ENCODE measurements at places on chromosomes 5 and 9. TPM values are rescaled to one million over a fixed set of nuclear protein-coding genes. Genes with fewer than 3 reads are reported as not detected.

The GPR21 gene
- polyA plus RNA-seq, result 0.66 TPM

The BARHL1 gene
- polyA plus RNA-seq, result not detected

The EDIL3 gene
- 57.6 TPM for polyA plus RNA-seq

The ZFP2 gene
- 7.6 TPM for polyA plus RNA-seq

The TUSC1 gene
- 20.9 TPM for polyA plus RNA-seq

The GAPT gene
- 1.3 TPM for polyA plus RNA-seq

The CDH9 gene
- polyA plus RNA-seq, result 6.9 TPM

DNA sequence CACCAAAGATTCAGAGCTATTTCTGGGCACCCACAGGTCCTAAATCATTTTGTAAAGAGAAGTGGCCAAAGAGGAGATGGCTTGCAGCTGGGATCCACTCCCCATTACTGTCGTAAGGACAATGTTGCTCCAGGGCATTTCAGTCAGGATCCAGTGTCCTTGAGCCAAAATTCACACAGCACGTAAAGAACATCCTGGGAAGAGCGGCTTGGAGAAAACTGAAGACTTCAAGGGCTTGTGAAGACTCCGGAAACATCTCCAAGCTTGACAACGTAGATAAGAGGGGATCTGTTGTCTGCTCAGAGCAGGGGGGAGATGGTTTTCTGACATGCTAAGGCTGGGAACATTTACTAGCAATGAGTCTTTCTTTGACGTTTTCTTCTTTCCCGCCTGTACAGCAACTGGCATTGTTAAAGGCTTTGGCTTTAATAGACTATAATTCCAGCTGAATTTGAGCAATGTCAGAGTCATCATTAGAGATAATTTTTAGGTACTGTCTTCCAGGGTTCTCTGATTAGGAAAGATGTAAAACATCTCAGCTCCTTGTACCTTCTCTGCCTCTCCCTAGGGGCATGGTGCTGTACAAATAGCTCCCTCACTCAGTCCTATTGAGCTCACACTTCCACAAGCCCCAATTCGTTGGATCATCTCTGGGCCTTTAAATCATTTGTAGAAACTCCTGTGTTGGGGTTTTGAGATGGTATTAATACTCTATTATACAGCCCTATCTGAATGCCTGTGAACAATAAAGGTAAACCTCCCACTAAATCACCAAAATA is 39.7 kb downstream of the EGFLAM start:
- DNase-seq, result no peak

GRCh38 chr5:173222466-173222865 is 12.5 kb downstream of the NKX2-5 start:
- DNase-seq, result no peak

DNA sequence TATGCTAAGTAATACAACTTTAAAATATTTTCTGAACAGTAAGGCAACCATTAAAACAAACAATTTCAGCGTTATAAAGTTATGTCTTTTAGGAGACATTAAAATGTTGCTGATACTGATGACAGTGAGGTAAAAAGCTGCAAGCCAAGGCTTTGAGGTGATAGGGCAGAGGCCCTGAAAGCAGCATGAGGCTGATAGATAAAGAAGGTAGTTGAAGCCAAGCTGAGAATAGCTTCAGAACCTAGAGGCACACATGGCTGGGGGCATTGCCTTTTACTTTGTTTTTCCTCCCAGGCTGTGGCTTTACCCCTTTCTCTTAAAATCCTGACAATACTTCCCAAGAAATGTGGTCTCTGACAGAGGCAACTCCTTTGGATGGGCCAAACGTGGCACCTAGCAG is 149.0 kb upstream of the WWC1 start:
- no peak for DNase-seq

DNA sequence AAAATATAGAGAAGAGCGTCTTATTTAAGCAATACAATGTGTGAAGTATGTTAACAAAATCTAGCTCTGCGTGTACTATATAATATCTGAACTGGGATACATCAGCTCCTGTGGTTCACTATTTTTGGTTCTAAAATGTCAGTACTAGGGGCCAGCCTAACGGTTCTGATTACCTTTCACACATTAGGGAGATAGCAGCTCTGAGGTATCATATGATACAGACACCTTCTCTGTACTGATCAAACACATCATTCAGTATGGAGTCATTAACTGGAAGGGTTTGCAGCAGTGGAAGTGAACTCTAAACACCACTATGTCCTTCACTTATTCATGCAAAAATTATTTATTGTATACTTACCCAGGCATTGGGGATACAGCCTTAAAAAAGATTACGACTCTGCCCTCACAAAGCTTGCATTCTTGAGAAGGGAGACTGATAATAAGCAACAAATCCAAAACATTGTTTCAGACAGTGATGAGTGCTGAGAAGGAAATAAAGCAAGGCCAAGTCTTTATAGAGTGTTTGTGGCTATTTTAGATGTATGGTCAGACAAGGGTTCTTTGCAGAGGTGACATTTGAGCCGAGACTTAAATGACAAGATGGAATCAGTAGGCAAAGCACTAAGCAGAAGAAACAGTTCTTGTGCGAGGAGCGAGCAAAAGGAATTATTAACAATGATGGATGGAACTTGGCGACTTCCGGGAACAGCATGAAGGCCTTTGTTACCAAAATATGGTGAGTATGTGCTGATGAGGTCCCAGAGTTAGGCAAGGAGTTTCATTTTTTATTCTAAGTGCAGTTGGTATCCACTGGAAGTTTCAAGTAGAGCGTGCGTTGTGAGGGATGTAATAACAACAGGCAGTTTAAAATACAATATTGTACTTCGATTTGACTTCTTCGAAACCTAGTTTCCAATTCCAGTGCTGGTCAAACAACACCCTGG is 1.8 kb upstream of the LNPEP start:
- no peak for DNase-seq

GRCh38 chr9:5820425-5820824 is 12.5 kb downstream of the ERMP1 start:
- DNase-seq, result no peak

GRCh38 chr5:113273948-113274347 is 160.8 kb downstream of the TSSK1B start:
- no peak for DNase-seq
